Activated CD4-positive, alpha-beta T cell treated with anti-CD3 and anti-CD28 coated beads, Interleukin-10, Interleukin-2, amounts not matched to agents 100 ng/mL and 50 ng/mL, durations not matched to agents 16 hours and 8 hours (primary cell): ENCODE measurements at places on chromosomes 2 and 18.

DNA sequence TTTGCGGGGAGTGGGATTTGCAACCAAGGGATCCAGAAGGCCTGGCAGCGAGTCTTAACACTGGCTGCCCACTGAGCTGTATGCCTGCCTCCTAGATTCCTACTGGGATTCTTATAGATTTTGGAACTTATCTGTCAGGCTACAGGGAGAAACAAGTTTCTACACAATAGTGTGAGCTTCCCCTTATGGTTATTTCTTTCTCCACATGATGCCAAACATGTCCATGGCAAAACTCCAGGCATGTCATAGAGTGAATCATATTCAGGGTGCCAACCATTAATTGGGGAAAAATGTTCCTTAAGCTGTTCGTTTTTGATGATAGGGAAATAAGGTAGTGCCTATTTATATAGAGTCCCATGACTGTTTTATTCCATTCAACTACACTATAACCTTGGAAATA lies 1185.2 kb upstream of the CELF4 start:
- no peak for DNase-seq

DNA sequence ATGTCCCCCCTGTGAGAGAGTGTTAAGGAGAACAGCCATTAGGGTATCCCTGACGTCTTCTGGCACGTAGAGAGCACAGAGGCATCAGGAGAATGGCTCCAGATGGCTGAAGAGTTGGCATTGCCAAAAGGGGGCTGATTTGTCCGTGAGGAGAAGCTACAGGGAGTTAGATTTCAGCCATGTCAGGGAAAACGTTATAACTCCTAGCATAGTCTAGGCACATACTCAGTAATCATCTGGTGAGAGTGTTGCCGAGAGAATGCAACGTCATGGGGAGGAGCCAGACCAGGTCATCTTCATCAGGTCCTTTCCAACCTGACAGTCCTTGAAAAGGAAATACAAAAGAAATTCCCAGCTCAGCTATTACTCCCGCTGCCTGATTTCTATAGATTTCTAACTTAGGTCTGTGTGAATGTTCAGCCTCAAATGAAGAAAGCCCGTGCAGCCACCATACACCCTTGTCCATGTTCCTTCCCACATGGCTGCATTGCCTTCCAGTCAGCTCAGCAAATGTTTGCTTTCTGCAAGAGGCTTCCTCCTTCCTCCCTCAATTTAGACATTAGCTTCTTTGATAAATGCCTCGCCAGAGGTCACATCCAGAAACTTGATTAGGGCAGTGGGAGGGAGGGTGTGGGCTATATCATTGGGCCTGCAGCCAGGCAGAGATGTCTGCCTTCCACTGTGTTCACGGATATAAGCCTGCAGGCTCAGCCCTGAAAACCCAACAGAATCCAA lies 93.0 kb downstream of the STPG4 start:
- no peak for DNase-seq

DNA sequence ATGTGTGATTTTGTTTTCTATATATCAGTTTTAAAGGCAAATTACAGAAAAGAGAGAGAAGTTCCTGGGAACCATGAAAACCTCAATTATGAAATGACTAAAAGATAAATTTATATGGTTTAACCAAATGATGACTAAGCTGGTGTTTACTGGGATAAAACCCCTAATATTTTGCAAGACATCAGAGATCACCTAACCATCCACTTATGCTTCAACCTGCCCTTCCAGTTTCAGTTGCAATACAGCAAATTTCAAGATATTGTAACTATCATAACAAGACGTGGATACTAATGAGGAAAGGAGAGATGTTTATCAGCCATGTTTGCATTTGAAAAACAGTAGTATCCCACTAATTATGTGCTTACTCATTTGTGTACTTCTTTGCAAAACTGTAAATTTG lies 108.2 kb downstream of the GAREM1 start:
- DNase-seq = peak; percentile 37

DNA sequence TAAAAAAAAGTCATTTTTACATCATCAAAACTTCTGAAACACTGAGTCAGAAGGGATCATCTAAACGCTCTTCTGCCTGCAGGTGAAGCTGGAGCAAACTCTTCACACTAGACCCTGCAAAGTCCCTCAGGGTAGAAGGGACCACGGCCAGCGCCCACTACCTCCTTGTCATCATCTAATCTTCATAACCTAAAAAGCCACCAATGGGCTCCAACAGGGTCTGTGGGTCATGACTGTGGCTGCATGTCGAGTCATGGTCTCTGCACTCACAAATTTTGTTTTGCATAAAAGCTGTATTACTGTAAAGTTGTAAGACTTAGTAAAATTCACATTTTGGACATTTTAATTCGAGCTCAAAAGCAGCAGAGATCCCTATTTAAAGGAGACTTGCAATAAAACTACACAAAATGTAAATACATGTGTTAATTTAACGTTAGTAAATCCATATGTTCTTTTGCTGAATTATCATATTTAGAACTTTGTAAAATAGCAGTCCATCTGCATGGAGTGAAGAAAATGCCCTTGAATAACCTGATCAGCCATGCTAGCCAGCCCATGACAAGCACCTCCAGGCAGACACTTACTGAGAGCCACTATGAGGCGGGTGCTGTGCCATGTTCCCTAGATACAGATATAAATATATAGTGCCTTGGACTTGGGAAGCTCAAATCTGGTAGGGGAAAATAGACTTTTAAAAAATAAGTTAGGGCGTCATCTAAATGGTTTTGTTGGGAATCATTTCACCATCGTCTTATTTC lies 437.2 kb upstream of the LYPD1 start:
- no peak for DNase-seq

DNA sequence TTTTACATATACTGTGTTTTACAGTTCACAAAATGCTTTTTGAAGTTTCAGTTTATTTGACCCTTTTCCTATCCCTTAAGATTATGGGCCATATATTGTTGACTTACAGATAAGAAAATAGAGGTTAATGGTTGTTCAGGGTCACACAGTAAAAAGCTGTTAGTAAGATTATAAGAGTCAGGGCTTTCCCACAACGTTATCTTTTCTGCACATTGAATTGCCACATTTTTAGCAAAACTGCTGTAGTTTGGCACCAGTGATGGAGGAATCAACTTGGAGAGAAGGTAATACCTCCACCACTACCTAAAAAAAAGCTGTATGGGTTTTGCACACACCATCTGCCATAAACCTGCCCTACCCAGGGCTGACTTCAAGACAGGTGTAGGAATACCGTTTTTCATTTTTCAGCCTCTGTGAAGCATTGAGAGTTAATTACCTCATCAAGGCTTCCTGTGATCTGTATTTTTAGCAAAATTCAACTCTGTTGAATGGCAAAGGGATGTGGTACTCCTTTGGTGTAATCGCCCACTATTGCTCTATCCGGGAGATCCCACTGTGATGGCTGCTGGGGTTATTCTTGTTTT lies 5.0 kb downstream of the SOWAHC start:
- no peak for DNase-seq

DNA sequence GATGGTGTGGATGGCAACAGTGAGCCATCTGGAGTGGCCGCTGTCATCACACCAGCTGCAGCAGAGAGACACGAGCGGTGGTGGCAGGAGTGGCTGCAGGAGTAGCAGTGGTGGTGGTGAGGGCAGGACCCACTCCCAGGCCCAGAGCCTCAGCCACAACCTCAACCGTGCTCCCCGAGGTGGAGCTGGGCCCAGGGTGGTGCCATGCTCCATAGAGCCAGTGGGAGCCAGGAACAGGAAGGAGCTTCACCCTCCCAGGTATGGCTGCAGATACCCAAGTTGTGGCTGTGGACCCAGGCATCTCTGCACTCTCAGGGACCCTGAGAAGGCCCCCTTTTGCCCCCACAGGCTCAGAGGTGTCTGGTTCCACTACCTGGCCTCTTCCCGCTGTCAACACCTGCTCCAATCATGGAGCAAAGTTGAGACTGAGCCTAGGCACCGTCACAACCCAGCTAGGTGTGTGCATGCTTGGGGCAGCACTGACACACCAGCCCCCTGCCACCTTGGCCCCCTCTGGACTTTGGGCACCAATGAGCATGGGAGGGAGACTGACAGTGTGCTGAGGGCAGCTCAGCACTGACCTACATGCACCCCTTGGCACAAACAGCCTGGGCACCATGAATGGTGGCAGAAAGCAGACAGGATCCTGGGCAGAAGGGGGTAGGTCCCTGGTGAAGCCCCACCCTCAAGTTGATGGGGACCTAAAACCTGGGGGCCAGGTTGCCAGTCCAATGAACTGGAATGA lies 188.9 kb downstream of the NDUFA10 start:
- no peak for DNase-seq

GRCh38 chr2:62344472-62344871 lies 148.6 kb downstream of the B3GNT2 start:
- peak; percentile 39 for DNase-seq

- DNase-seq = peak; percentile 32
Measured at GRCh38 chr18:55588111-55588869, at the start of gene TCF4. TSS of gene TCF4 (minus strand) at chr18:55588192. CDS start at chr18:55587116, 1,076 bp downstream.

GRCh38 chr2:171706152-171706803 lies 19.0 kb downstream of the DYNC1I2 start:
- peak; percentile 23 for DNase-seq
